ENCODE measurements at places on chromosomes 16 and 17.

GRCh38 chr17:34519282-34519681, 60.1 kb upstream of the TMEM132E start:
- DNase-seq, result peak; percentile 32

DNA sequence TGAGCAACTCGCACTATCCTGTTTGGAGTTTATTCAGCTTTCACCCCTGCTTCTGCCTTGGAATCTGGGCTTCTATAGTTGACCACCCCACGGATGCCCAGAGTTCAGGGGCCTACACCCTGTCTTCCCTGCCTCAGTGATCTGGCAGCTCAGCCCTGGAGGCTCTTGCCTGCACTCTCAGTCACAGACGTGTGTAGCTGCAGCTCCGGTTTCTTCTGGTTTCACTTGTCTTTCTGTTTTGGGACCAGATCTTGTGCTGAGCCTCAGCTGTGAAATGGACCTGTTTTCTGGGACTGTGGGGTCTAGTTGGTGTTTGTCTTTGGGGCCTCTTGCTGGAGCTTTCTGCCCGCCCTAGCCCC, 5.8 kb downstream of the GPT2 start:
- DNase-seq, result no peak

GRCh38 chr16:83343935-83344366, 463.8 kb upstream of the HSBP1 start:
- DNase-seq, result no peak

GRCh38 chr17:51351890-51352289, 91.5 kb downstream of the UTP18 start:
- no peak for DNase-seq

DNA sequence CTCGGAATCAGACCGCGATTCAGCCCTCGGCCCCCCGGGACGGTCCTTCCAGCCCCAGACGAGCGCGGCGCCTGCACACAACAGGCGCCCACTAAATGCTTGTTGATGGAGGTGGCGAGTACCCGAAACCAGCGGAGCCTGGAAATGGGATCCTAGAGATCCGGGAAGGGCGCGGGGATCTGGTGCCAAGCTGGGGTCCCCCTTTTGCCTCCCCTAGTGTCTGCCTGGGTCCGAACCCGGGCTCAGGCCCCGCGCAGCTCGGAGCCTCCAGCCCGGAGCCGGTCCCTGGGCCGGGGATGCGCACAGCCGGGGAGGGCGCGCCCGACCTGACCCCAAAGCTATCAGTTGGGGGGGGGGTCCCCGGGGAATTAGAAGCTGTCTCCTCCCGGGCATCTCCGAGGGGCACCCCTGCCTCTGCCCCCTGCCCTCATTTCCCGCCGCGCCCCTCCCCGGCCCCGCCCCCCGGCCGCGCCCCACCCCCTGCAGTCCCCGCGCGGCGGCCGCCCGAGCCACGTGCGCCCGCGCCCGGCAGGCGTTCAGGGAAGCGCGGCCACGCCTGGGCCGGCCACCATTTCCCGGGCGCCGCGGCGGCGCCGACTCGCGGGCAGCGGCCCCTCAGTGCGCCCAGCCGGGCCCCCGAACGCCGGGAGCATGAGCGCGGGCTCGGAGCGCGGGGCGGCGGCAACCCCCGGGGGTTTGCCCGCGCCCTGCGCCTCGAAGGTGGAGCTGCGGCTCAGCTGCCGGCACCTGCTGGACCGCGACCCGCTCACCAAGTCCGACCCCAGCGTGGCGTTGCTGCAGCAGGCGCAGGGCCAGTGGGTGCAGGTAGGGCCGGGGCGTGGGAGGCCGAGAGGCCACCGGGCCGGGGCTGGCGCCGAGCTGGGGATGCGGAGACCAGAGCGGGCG, at the start of gene CPNE7:
Gene CPNE7 (plus strand): TSS at position 512 of the 906 bp plus-strand sequence. CDS start 140 bp downstream, at position 652.
- no peak for DNase-seq

- peak; percentile 45 for DNase-seq
Measured at GRCh38 chr17:78358538-78359320, 1.1 kb downstream of the SOCS3 start.

DNA sequence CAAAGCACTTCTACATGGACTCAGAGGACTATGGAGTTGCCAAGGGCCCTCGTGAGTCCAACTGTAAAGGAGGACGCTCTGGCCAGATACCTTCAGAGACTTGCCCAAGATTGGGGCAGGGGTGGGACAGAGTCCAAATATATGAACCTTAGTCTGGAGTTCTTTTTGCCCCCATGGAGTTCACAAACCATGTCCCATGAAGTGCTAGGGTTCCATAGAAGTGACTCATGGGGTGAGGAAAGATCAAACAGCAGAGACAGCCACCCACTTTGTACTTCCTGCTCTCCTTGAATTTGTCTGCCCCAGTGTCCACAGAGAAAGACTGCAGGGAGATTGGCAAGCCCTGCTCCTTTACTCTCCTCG, 29.0 kb downstream of the SRL start:
- DNase-seq, result no peak

DNA sequence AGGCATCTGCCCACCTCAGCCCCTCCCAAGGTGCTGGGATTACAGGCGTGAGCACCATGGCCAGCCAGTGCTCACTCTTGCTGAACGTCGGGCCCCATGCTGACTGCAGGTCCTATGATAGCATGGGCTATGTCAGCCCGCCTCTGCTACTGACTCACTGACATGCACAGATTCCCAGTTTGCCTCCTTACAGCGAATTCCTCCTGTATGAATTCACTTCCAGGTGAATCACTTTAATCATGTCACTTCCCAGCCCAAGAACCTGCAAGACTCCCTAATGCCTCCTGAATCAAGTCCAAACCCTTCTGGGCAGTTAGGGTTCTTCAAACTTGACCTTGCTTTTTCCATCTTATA, 16.1 kb upstream of the UBTF start:
- DNase-seq, result no peak

DNA sequence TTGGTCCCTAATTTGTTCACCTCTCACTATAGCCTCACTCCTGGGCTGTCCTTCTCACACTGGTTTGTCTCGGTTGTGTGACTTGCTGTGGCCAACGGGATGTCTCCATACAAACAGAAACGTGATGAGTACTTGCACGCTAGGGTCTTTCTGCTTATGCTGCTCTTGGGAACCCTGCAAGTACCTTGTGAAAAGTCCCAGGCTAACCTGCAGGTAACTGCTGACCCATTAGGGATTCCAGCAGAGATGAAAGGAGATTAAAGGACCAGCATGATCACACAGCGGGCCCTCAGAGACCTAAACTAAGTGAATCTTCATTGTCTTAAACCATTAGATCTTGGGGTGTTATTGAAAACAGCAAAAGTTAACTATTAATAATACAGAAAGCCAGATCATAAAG, 562.8 kb upstream of the GOT2 start:
- no peak for DNase-seq

DNA sequence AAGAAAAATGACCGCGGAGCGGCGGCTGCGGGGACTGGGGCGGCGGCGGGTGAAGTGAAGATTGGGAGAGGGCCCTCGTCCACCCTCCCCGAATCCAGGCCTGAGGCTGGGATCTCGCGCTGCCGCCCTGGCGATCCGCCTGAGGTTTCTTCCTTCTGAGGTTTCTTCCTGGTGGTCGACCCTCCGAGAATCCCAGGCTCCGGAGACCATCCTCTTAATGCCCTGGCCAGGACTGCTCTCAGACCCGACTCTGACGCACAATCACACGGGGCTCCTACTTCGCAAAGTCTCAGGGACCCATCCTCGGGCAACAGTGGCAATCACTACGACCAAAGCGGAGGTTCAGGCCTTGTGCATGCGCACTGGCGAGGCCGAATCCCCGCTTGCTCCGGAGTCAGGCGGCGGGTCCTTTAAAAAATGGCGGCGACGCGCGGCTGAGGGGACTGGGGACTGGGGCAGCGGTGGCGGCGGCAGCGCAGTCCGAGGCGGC, 18.0 kb upstream of the KCNJ18 start:
- no peak for DNase-seq

DNA sequence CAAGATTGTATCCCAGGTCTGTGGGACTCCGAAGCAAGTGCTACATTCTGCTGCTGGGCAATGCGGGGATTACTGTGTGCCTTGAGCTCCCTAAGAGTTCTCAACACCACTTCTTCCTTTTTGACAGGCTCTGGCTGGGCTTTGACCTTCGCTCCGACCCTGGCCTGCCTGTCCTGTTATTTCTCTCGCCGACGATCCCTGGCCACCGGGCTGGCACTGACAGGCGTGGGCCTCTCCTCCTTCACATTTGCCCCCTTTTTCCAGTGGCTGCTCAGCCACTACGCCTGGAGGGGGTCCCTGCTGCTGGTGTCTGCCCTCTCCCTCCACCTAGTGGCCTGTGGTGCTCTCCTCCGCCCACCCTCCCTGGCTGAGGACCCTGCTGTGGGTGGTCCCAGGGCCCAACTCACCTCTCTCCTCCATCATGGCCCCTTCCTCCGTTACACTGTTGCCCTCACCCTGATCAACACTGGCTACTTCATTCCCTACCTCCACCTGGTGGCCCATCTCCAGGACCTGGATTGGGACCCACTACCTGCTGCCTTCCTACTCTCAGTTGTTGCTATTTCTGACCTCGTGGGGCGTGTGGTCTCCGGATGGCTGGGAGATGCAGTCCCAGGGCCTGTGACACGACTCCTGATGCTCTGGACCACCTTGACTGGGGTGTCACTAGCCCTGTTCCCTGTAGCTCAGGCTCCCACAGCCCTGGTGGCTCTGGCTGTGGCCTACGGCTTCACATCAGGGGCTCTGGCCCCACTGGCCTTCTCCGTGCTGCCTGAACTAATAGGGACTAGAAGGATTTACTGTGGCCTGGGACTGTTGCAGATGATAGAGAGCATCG, 2.4 kb downstream of the SLC16A13 start:
- no peak for DNase-seq

GRCh38 chr17:27491713-27492190, 35.5 kb downstream of the KSR1 start:
- no peak for DNase-seq

DNA sequence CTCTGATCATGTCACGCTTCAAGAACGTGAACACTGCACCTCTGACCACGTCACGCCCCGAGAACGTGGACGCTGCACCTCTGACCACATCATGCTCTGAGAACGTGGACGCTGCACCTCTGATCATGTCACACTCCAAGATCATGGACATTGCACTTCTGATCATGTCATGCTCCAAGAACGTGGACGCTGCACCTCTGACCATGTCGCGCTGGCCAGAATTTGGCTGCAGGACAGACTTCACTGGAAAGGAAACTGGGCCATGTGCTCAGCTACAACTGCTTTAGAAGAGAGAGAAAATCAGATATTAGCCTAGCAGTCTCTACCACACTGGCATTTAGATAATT, 182.7 kb downstream of the RPTOR start:
- no peak for DNase-seq

DNA sequence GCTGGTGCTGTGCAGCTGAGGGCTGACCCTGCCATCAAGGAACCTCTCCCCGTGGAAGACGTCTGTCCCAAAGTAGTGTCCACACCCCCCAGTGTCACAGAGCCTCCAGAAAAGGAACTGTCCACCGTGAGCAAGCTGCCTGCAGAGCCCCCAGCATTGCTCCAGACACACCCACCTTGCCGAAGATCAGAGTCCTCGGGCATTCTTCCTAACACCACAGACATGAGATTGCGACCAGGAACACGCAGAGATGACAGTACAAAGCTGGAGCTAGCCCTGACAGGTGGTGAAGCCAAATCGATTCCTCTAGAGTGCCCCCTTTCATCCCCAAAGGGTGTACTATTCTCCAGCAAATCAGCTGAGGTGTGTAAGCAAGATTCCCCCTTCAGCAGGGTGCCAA, 20.5 kb downstream of the AKAP1 start:
- no peak for DNase-seq

GRCh38 chr17:67200727-67201301, 44.2 kb downstream of the HELZ start:
- DNase-seq, result no peak

GRCh38 chr16:3129137-3130131, 5.4 kb upstream of the ZNF213 start:
- DNase-seq, result peak; percentile 79

DNA sequence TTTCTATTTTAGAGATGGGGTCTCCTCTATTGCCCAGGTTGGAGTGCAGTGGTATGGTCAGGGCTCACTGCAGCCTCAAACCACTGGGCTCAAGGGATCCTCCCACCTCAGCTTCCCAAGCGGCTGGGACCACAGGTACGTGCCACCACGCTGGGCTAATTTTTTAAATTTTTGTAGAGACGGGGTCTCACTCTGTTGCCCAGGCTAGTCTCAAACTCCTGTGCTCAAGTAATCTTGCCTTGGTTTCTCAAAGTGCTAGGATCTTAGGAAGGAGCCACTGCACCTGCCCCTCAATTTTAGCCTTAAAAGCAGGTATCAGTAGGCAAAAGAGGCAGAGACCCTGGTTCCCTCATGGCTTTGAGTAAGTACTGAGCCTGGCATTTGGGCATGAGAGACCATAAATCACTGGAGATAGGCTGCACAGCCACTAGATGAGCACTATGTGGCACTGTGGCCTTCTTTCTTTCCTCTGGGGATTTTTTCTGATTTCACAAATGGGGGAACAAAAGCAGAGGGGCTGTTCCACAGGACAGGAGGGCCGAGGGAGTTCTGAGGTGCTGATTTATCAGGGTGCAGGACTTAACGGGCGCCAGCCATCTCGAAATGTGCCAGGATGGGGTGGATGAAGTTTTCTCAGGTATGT, 82.2 kb downstream of the PLXDC1 start:
- DNase-seq, result no peak

DNA sequence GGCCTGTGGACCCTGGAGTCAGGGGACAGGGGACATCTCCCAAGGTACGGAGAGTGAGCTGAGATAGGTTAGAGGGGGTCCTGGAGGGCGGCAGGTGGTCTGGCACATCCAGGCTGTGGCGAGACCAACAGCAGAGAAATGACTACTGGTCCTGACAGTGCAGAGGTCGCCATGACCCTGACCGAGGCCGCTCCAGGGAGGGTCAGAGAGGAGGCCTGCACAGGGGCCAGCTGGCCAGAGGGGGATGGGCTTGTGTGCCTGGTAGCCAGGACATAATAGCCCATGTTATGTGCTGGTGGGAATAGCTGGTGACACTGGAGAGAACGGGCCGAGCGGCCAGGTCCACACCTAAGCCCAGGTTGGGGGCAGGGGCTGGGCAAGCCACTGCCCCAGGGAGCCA, 40.6 kb upstream of the ZC3H18 start:
- DNase-seq, result no peak

DNA sequence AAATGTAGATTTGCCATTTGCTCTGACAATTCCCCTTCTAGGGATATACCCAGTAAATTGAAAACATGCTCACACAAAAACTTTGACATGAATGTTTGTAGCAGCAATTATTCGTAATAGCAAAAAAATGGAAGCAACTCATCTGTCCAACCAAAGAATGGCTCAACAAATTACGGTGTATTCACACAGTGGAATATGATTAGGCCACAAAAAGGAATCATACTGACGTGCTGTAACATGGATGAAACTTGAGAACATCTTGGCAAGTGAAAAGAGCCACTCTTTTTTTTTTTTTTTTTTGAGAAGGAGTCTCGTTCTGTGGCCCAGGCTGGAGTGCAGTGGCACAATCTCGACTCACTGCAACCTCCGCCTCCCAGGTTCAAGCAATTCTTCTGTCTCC, 24.1 kb upstream of the SPNS3 start:
- DNase-seq, result no peak

Measured in stimulated activated naive CD8-positive, alpha-beta T cell treated with anti-CD3 and anti-CD28 coated beads, Interleukin-15, amount 100 ng/mL, for 72 hours (primary cell).